Right ventricle myocardium superior (tissue), 1 donor: ENCODE measurements at places on chromosomes 7 and 10. TPM values are rescaled to one million over a fixed set of nuclear protein-coding genes. Genes with fewer than 3 reads are reported as not detected.

GRCh38 chr7:26588511-26588910 lies 275.9 kb downstream of the SKAP2 start:
- DNase-seq, result no peak

GRCh38 chr10:62618054-62618453 lies 186.5 kb upstream of the ADO start:
- DNase-seq, result no peak

GRCh38 chr7:99928188-99928587 lies 1.2 kb downstream of the GJC3 start:
- DNase-seq, result no peak

- DNase-seq, result peak; percentile 83
These were observed 47.6 kb downstream of the ASB13 start for GRCh38 chr10:5618829-5619228.

The NANOS1 gene
- 10.0 TPM for total RNA-seq

GRCh38 chr7:75658369-75658768 lies 80.4 kb downstream of the HIP1 start:
- no peak for DNase-seq

GRCh38 chr7:29199776-29200175 lies 5.2 kb downstream of the CHN2 start:
- no peak for DNase-seq

The ANKRD22 gene
- not detected for total RNA-seq

The PCLO gene
- total RNA-seq, result 3.8 TPM

The CALML3 gene
- not detected for total RNA-seq

DNA sequence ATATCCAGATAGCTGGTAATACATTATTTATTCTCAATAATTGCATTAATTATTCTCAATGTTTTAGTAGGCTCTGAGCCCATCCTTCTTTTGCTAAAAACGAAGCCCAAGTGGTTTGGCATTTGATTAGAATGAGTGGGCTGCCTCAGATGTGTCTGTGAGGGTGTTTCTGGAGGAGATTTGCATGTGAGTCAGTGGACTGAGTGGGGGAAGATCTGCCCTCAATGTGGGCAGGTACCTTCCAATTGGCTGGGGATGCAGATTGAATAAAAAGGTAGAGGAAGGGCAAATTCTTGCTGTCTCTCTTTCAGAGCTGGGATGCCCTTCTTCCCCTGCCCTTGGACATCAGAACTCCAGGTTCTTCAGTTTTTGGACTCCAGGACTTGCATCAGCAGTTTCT lies 290.6 kb upstream of the SMIM30 start:
- DNase-seq, result no peak

DNA sequence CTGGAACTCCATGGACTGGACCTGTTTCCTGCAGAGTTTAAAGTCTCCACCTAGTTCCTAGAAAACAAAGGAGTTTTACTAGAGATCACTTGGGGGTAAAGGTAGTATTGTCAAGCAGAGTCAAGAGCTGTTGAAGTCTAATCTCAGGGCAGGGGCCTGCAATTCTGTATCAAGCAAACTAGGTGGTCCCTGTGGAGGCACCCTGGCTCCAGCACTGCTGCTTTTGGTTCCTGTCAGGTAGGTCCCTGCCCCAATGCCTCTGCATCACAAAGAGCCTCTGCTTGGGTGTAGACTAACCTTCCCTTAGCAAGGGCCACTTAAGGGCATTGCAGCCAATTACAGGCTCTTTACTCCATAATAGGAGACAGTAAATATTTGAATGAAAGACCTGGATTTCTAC lies 22.5 kb downstream of the ZSCAN25 start:
- no peak for DNase-seq

The DYNC1I1 gene
- 35.6 TPM for total RNA-seq

GRCh38 chr7:74026903-74027682 lies 880 bp upstream of the ELN start:
- peak; percentile 90 for DNase-seq

DNA sequence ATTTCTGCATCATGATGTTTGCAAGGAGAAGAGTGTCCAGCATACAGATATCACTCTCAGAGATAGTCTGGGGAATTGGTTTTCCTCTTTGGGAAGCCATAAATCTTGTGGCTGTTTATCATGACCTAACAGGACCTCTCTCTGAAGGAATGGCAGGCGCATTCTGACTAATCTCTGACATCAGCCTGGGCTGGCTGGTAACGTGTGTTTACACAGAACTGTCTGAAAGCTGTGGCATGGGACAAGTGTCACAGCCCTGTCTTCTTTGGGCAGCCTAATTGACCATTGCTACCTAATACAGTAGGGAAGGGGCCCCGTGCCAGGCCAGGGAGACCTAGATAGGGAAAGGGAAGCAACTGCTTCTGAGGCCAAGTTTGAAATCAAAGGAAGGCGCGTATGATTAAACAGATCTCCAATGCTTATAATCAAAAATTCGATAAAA lies 73.9 kb upstream of the CABCOCO1 start:
- no peak for DNase-seq

- DNase-seq, result no peak
These were observed 40.0 kb upstream of the BMPR1A start for GRCh38 chr10:86716466-86716865.

DNA sequence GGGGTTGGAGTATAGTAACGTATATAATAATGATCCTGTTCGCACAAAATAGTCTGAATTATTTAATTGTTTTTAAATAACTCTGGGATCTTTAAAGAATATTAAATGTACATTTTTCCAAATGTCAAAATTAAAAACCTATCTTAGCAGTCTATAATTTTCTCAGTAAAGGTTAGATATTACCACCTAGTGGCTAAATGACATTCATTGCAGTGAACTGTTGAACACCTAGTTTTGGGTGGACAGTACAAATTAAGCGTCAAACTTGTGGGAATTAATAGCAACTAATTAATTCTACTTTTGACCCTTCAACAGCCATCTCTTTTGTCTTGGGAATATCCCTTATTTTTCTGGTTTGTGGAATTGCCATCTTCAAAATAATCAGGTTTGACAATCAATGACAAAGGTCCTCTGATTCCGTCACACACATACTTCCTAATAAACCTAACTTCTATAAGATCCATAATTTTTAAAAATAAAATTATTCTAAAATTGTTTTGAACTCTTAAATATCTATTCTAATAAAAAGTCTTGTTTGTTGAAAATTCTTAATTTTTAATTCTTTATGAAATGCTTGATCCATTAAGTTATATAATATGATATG lies 165.7 kb downstream of the SEMA3D start:
- no peak for DNase-seq

The CPED1 gene
- 26.2 TPM for total RNA-seq

The CCDC3 gene
- 3.7 TPM for total RNA-seq
